ENCODE measurements at places on chromosomes 6 and 20. TPM values are rescaled to one million over a fixed set of nuclear protein-coding genes. Genes with fewer than 3 reads are reported as not detected.

C6orf141 gene
- not detected for total RNA-seq

DNA sequence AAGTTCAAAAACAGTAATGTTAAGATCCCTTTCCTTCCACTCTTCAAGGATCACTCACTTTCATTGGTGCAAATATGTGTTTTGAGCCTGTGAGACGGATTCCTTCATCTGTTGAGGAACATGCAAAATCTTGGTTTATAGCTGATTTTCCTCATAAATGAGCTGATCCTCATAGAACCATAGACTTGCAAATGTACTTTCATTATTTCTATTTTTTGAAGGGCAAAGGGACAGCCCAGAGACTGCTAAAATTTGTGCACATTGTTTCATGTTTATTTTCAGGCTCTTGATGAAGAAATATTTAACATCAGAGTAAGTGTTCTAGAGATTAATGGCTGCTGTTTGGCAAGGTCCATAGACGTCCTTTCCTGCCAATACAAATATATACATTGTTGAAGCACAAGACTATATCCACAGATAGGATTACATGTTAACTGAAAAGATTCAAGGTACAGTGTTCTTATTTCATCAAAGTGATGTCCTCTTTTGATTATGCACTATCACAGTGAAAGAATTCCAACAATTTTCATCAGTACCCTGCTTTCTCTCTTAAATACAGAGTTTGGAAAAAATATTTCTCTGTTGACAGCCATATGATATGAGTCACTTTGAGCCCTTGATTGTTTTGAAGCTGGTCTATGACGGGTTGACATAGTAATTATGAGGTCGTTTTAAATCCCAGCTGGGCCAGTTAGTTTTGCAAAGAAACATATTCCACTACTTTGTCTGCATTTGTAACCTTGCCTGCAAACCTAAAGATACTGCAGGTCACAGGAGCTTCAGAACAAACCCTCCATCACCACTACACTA is 95.7 kb downstream of the FILIP1 start:
- no peak overlapping the region for H3K4me3 ChIP-seq
- no peak overlapping the region for H3K27ac ChIP-seq
- no peaks in the 10 kb centered on the region for H3K36me3 ChIP-seq
- peaks cover 14% of the 10 kb centered on the region for H3K27me3 ChIP-seq
- no peak for DNase-seq

DNA sequence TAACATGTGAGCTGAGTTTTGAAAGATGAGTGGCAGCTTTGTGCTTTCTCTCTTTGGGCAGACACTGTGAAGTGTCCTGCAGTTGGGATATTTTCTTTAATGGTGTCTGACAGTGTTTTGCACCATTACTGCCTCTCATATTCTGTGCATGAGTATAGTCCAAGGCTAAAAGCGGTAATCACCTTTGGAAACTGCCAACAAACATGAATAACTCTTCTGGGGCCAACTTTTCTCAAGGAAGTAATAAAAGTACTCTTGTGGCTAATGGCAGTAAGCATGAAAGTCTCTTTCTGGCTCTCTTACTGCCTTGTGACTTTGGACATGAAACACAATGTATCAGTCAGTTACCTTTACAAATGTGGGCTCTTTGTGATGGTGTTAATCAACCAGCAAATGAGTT is 91.7 kb upstream of the SOX4 start:
- H3K36me3 ChIP-seq, result no peaks in the 10 kb centered on the region
- no peak overlapping the region for H3K27ac ChIP-seq
- H3K4me1 ChIP-seq, result no peaks in the 10 kb centered on the region
- no peak overlapping the region for H3K4me3 ChIP-seq
- peaks cover 4% of the 10 kb centered on the region for H3K27me3 ChIP-seq
- no peak for DNase-seq

DNA sequence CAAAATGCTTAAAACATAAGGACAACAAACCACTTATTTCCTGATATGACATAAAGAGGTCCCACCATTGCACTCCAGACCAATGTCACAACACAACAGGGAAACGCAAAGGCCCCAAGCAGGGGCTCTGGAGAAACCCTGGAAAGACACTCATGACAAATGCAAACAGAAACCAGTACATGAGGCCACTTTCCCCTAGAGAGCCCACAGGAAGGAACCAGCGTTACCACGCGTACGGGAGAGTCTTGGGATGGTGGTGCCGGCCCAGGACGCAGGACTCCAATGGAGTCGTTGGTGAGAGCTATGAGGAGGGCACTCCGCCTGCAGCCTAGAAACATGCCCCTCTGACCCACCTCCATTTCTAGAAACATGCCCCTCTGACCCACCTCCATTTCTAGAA is 20.2 kb downstream of the GMEB2 start:
- H3K4me3 ChIP-seq, result no peak overlapping the region
- peaks cover 8% of the 10 kb centered on the region for H3K4me1 ChIP-seq
- DNase-seq, result no peak
- H3K36me3 ChIP-seq, result peaks cover 27% of the 10 kb centered on the region

DNA sequence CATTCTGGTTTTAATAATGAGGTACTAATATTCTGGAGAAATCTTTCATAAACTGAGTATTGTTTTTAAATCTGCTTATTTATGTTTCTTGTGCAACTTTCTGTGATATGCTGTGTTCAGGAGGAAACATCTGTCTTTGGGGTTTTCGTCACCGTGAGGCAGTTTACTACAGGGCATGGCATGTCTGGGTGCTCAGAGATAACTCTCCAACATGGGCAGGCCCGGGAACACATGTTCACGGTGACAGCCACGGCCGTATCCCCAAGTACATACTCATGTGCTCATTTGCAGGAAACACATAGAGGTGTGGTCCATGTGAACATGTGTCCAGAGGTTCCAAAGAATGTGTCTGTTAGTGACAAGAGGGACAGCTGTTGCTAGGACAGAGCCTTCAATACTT is 62.1 kb upstream of the CNKSR3 start:
- no peak overlapping the region for H3K27ac ChIP-seq
- H3K36me3 ChIP-seq, result no peaks in the 10 kb centered on the region
- H3K4me1 ChIP-seq, result no peaks in the 10 kb centered on the region

DNA sequence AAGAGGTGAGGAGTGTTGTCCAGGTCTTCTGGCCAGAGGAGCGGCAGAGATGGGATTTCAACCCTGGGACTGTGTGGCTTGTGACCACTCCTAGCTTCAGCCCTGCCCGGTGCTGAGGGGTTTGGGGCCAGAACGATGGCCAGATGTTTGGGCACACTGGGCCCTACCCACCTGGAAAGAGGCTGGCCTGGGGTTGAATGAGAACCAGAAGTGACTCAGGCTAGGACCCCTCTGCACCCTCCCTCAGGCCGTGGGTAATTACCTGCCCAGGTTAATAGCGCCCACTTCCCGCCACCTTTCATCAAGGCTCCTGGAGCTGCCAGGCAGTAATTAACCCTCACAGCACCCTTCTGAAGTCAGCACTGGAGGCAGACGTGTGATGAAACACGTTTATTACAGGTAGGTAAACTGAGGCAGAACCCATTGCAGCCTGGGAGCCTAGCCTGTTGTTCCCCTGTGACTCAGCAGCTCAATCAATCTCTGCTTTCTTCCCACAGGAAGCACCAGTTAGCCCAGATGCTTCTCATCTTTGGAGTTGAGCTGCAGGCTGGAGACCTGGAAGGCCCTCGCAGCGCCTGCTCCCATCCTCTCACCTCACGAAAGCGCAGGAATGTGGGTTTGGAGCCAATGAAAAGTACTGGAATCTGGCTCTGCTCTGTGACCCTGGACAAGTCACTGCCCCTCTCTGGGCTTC is 120.8 kb downstream of the CEBPB start:
- peaks cover 32% of the 10 kb centered on the region for H3K27me3 ChIP-seq
- no peak overlapping the region for H3K27ac ChIP-seq
- no peak overlapping the region for H3K4me3 ChIP-seq
- H3K4me1 ChIP-seq, result peaks cover 5% of the 10 kb centered on the region

All from activated CD8-positive, alpha-beta T cell treated with anti-CD3 and anti-CD28 coated beads, Interleukin-2, amount 10 ng/mL, durations not matched to agents 7 days and 5 days (primary cell).